Renal pelvis (tissue), 12 donors: ENCODE measurements at places on chromosomes 12 and 14. TPM values are rescaled to one million over a fixed set of nuclear protein-coding genes. Genes with fewer than 3 reads are reported as not detected.

DNA sequence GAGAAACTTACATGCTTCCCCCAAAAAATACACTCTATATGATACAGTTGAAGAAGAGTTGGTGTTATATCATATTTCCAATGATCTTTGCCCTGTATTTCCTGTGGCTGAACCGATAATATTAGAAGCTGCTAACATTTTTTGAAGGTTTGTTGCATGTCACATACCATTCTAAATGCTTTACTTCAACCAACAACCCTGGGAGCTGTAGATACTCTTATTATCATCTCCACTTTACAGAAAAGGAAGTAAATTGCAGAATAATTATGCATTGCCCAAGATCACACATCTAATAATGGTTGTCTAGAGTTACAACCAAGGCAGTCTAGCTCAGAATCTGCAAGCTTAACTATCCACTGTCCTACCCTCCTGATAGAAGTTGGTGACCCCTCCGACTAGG, 182.8 kb downstream of the NUAK1 start:
- no peak for DNase-seq

GRCh38 chr12:110533607-110534006, 31.5 kb downstream of the RAD9B start:
- no peak for DNase-seq

DNA sequence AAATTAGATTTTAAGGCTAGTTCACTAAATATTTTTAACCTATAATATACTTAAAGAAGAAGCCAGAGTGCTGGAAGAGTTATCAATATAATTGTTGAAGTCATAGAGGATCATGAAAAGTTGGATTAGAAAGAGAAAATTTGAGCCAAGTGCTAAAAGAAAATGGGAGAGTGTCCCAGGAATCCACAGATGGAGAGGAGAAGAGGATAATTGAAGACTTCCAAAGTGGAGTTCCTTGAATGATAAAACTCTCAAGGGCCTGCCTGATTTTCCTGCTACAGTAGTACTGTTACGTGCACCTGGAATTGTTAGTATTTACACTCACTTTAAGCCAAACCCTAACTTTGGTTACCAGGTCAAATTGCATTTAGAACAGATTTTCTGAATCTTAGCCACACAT, 113.2 kb downstream of the MSRB3 start:
- no peak for DNase-seq

GRCh38 chr12:114943601-114944000, 259.6 kb upstream of the TBX3 start:
- no peak for DNase-seq

- no peak for DNase-seq
Observed at GRCh38 chr14:48350971-48351370, 675.6 kb upstream of the MDGA2 start.

GRCh38 chr12:124529565-124530276, 37.7 kb downstream of the NCOR2 start:
- no peak for DNase-seq

GRCh38 chr12:128418944-128419343, 152.0 kb downstream of the TMEM132C start:
- no peak for DNase-seq

DNA sequence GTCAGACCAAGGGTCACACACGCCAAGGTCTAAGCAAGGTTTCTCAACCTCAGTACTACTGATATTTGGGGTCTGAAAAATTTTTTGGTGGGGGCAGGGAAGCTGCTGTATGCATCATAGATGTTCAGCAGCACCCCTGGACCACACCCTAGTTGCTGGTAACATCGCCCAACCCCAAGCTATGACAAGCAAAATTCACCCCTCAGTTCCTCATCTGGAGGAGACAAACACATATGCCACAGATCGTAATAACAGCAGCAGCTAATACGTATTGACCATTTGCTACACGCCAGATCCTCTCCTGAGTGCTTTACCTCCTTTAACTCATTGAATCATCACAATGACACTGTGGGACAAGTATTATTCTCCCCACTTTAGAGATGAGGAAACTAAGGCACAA, 46.4 kb downstream of the ACTN1 start:
- no peak for DNase-seq

DNA sequence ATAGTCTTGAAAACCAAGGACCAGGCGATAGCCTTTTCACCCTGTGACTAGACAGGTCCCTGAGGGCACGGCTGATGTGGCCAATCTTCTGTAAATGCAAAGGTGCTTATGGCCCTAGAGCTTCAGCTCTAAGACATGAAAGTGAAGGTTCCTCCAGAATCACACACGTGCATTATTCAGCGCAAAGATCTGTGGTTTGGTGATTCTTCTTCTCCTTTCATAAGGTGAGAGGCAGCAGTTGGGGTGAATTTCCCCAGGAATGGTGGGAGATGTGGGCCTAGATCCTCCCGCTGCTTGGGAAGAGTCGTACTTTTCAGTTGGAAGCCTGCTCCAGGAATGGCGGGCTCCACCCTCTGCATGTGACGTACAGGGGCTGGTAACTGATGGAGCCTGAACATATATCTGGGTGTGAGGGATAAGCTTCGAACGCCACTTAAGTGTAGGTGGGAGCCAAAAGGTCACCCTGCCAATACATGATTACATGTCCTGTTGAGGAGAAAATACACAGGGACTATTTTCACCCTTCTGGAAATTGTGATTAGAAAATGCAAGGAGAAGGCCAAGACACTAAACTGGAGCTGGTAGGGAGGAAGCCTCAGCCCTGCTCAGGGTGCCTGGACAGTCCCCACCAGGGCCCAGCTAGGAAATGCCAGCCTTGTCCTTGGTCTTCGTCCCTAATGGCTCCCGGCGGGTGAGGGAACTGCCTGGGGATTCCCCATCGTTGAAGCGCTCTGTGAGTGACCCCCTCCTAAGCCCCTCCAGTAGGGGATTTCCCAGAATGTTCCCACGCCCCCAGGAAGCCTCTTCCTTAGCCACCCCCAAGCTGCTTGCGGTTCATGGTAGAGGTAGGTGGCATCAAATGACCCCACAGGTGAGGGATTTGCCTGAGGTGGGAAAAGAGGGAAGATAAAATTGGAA, 17.6 kb downstream of the BATF start:
- DNase-seq, result no peak

DNA sequence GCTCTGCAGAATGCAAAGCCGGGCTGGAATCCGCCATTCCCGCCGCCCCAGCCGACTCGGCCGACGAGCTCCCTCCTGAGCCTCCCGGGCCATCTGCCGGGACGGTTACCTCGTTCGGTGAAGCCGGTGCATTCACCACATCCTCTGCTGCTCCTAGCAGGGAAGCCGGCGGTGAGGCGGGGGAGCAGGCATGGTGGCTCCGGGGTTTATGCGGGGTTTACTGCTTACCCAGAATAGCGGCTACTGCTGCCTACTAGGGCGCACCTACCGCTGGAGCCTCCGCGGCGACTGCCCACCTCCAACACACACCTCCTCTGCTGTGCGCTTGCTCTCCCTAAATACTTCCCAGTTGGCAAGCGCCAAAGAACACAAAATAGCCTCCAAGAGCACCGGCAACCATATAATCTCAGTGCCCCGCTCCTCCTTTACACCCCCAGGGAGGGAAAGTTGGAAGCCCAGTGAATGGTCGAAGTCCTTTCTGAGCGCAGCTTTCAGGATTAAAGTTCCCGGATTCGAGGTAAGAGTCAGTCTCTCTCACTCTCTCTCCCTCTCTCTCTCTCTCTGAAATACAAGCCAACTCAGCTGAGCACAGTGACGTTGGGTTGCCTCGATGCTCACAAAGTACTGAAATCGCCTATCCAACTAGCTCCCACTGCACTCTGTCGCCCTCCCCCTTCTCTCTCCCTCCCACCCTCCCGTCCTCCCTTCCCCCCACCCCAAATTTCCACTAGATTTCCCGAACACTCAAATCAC, at the start of gene TBX5:
Gene TBX5 (minus strand): TSS at position 626 of the 753 bp plus-strand sequence. CDS start 2,246 bp downstream, outside the sequence.
- no peak for DNase-seq

DNA sequence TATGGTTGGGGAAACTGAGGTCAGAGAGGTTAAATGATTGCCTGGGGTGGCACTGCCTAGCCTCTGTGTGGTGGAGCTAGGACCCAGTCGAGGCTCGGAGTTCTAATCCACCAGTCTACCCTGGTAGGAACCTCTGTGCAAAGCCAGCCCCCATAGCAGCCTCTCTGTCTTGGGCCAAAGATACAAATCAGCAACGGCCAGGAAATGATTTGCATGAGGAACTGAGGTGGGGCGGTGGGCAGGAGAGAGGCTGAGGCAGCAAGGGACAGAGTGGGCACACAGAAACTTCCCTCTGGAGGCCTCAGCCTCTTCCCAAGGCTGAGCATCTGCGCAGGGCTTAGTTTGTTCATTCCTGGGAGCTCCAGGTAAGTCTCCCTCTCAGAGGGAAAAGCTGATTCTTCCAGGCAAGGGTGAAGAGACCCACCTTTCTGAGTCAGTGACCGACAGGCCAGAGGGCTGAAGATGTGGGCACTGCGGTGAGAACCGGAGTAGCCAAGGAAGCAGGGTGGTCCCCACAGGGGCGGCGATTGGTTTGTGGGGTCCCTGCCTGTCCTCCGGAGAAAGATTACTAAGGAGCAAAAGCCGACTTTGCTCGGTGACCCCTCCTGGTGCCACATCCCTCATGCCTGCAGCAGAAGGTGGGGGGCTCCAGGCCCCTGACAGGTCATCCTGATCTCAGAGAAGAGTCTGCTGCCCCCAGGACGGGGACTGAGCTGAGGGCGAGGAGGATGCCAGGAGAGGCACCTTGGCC, 134.6 kb downstream of the CACNA1C start:
- DNase-seq, result no peak

GRCh38 chr14:74504412-74504811, 10.8 kb downstream of the ISCA2 start:
- no peak for DNase-seq

DNA sequence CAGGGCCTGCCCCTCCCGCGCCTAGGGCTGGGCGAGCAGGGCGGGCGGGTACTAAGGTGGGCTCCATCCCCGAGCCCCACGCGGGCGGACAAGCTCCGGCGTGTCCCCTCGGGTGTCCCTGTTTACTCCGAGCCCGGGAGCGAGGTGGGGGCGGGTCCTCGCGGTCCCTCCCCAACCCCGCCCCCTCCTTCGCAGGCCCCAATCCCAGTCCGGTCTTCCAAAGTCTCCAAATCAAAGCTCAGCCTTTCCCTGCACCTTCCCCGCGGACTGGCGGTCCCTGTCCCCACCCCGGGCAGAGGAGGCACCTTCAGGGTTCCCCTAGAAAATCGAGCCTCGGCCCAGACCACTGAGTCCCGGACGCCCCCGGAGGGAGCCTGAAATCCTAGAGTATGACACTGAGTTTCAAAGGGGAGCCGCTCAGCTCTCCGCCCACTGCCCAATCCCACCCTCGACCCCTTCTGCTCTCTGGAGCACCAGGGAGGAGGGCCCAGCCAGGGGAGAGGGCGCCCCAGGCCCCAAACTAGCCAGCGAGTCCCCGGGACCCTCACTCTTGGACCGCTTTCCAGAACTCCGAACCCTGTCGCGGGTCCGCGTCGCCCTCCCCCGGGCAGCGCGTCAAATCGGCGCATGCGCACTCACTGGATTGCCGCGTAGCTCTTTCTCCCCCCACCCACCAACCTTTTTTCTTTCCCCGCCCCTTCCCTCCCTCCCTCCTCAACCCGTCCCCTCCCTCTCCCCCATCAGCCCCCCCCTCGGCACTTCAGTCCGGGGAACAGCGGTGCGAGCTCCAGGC, at the start of gene LRP1:
Gene LRP1 (plus strand): TSS at position 758 of the 793 bp plus-strand sequence. CDS start 482 bp downstream, outside the sequence.
- DNase-seq, result peak; percentile 85

- no peak for DNase-seq
Observed at GRCh38 chr12:12010277-12011039, 60.3 kb upstream of the BCL2L14 start.

DNA sequence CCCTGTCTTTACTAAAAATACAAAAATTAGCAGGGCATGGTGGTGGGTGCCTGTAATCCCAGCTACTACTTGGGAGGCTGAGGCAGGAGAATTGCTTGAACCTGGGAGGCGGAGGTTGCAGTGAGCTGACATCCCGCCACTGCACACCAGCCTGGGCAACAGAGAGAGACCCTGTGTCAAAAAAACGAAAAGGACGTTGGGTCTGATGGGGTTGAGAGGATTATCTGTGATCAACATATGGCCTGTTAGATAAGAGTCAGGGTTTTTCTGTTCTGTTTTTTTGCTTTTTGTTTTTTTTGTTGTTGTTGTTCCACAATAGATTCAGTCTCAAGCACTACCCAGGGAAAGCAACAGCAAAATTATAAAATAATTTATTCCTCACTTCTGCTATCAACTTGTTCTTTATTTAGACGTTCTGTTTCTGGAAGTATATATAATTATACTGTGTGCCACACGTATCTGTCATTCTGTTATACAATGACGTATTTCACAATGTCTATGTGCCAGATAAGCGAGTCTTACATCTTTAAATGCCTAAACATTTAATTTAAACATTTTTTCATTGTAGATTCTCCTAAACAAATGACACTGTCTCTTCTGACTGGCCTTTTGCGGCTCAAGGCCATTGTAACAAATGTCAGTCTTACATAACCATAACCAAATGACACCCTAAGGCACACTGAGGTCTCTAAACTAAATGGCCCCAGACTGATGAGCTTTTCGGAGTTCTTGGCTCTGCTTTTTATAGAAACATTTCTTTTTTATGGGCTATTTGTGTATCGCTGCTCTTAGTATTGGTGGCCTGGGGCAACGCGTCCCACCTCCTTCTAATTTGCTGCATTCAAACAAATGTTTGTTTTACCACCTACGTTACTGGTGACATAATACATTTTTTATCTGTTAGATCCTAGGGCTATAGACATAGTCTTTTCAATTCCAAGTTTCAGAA, 7.2 kb upstream of the P2RX4 start:
- no peak for DNase-seq

DNA sequence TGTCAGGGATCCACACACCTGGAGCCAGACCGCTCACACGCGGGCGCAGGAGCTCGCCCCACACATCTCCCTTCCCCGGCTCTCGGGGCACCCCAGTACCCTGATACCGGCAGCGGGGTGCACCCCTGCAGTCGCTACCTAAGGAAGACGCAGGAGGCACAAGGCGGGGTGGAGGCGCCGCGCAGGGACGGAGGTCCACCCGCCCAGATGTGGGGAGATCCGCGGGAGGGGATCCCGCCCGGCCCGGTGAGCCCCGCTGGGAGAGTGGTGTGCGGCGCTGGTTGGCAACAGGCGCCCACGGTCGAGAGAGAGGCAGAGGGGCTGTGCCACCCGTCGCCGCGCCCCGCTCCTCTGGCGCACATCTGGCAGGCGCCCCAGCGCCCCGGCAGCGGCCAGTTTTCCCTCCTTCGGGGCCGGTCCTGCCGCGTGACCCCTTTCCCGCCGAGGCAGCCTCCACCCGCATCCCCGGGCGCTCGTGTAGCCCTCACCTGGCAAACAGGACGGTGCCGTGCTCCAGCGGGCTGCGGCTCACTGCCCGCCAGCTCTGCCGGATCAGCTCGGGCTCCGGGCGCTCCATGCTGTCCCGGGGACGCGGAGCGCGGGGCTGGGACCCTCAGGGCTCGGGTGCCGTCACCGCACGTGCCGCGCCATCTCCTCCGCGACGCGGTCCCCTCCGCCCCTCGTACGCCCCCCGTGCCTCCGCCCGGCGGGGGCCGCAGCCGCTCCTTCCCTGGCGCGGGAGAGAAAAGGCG, 469 bp downstream of the NGB start:
- peak; percentile 1 for DNase-seq

The PTPRB gene
- polyA plus RNA-seq, result 19.5 TPM

The ZNF385A gene
- 11.9 TPM for polyA plus RNA-seq

The GPRC5D gene
- 0.64 TPM for polyA plus RNA-seq

The SLC6A15 gene
- polyA plus RNA-seq, result 0.88 TPM
